ENCODE measurements at places on chromosomes 11 and 22.

DNA sequence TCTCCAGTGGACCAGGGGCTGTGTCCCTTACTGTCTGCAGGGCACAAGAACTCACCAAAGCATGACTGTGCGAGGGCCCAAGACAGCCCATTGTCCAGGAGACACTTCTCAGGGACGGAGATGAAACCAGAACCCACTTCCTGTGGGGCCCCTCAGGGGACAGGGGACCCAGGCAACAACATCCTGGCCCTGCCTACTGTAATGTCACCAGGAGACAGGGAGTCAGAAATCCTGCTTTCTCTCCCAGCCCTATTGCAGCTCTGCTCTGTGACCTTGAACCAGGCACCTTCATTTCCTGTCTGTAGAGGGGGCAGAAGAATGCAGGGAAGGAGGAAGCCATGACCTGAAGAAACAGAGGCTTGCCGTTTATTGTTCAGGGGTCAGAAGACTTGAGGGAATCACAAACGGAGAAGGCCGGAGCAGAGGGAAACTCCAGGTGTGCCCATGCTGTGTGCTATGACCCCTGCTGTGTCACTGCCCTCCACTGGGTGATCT, 98.0 kb downstream of the NAT10 start:
- DNase-seq: no peak

DNA sequence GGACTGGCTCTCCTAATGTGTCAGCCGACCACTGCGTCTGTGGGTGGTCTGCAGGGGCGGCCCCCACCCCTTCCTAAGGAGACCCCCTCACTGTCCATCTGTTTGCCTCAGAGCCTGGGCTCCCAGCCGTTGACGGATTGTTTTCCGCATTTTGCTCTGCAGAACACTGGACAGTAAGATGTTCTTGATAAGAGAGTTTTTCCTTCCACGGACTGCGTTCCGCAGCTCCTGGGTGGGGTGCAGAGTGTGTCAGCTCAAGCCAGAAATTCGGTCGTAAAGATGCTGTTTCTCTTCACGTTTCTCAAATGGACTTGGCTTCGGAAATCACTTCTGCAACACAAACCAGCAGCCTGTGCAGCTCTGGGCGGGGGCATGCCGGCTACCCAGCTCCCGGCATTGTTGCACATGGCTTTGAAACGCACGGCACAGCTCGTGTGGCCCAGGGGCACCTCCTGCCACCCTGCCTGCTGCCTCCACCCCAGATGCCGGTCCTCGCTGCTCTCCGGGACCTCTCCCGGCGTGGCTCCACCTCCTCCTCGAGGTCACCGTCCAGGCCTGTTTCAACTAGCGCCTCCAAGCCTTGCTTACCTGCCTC, 2.9 kb upstream of the MRGPRG start:
- DNase-seq: no peak

GRCh38 chr11:65492637-65493366, 6.0 kb upstream of the MALAT1 start:
- DNase-seq: no peak

- DNase-seq: no peak
Observed at GRCh38 chr11:121887569-121887968, 228.4 kb downstream of the BLID start.

- DNase-seq: no peak
Observed at GRCh38 chr11:97943493-97943892, 1077.3 kb upstream of the CNTN5 start.

DNA sequence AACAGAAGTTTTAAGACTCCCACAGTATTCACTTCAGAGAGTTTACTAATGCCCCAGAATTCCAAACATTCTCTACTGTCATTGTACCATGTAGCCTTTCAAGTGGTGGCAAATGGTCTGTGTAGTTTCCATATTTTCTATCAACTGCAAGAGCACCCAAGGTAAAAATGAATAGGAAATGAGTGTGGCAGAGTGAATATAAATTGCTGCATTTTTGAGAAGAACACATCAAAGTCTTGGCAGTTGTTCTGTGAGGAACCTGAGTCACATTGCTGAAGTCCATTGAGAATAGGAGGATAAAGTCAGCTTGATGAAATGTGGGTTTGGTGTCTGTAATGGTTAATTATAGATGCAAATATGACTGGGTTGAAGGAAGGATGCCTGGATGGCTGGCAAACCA, 193.6 kb downstream of the AASDHPPT start:
- no peak for DNase-seq

DNA sequence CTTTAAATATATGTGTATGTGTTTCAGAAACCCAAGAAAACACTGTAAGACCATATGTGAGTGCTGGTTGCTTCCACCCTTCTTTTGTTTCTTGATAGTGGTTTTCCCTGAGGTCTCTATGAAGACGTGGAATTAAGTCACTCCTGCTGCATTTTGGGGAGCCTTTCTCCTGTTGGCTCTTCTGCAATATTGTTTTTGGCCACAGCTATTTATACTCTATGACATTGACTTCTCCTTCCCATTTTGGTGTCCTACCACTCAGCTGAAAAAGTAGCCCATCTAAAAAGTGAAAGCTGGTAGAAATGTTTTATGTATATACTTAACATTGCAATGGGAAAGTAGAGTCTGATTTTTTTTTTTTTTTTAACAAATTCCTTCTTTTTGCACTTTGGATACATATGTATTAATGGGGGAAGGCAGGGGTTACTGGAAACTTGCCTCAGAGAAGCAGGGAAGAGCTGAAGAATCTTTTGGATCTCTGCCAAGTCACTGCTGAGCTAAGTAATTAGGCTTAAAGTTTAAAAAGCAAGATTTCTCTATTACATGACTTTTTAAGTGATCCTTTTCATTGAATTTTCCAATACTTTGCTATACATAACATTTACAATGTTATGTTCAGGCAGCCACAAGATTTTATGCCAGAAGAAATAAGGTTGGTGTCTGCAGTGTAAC, 1.8 kb downstream of the TTC17 start:
- DNase-seq: no peak

DNA sequence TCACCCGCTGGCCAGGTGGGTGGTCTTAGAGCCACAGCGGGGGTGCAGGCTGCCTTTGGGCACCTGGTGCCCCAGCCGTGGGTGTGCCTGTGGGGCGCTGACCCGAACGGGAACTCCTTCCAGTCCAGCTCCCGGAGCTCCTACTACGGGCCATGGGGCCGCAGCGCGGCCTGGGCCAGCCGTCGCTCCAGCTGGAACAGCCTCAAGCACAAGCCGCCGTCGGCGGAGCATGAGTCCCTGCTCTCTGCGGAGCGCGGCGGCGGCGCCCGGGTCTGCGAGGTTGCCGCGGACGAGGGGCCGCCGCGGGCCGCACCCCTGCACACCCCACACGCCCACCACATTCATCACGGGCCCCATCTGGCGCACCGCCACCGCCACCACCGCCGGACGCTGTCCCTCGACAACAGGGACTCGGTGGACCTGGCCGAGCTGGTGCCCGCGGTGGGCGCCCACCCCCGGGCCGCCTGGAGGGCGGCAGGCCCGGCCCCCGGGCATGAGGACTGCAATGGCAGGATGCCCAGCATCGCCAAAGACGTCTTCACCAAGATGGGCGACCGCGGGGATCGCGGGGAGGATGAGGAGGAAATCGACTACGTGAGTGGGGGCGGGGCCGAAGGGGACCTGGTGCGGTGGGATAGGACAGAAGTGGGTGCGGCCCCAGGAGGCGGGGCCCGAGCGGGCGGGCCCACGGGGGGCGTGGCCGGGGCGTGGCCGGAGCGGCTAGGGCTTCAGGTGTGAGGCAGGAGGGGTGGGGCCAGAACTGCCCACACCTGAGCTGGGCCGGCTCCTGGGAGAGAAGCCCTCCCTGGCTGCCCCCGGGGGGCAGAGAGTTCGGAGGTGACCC, 91.5 kb downstream of the CACNA1I start:
- no peak for DNase-seq

DNA sequence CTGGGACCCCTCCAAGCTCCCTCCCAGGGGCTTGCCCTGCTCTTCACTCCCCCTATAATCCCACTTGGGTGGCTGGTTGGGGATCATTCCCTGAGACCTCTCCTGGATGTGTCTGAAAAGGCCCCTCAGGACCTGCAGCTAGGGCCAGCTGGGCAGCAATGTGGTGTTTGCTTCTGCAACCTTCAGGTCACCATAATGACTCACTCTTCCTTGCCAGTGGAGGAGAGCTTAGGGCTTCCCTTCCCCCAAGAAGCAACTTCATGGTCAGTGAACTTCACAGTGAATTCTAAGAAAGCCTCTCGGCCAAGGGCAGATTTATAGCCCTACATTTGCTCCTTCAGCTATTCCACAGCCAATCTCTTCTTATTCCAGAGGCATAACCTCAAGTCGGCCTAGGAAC, 45.1 kb upstream of the TSPAN18 start:
- DNase-seq: no peak

DNA sequence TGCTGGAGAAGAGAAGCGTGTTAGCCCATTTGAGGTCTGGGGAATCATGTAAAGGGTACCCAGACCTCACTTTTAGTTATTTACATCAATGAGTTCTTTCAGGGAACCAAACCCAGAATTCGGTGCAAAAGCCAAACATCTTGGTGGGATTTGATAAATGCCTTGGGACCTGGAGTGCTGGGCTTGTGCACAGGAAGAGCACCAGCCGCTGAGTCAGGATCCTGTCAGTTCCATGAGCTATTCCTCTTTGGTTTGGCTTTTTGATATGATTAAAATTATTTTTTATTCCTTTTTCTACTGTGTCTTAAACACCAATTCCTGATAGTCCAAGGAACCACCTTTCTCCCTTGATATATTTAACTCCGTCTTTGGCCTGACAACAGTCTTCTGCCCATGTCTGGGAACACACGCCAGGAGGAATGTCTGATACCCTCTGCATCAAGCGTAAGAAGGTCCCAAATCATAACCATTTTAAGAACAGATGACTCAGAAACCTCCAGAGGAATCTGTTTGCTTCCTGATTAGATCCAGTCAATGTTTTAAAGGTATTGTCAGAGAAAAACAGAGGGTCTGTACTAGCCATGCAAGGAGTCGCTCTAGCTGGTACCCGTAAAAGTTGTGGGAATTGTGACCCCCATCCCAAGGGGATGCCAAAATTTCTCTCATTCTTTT, 65.2 kb downstream of the ALX4 start:
- no peak for DNase-seq

GRCh38 chr11:59135648-59136461, 6.8 kb upstream of the FAM111A start:
- DNase-seq: peak; percentile 47

DNA sequence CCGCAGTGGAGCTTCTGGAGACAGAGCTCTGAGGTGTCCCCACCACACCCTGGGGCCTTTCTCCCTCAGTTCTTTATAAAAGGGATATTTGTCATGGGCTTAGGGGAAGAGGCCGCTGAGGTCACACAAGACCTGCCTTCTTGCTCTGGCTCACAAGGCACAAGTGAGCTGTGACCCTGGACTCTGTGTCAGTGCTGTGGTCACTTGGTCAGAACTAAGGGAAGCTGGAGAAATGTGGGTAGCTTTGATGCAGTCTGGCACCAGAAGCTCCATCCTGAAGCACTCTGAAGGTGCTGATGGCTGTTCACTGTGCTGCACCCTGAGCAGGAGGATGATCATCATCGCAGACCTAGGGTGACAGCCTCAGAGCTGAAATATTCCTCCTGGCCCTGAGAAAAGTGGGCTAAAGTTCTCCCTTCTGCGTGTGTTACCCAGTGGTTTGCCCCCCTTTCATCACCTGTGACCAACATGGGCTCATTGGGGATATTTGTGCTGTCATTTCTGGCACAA, 28.1 kb upstream of the VPREB1 start:
- no peak for DNase-seq

DNA sequence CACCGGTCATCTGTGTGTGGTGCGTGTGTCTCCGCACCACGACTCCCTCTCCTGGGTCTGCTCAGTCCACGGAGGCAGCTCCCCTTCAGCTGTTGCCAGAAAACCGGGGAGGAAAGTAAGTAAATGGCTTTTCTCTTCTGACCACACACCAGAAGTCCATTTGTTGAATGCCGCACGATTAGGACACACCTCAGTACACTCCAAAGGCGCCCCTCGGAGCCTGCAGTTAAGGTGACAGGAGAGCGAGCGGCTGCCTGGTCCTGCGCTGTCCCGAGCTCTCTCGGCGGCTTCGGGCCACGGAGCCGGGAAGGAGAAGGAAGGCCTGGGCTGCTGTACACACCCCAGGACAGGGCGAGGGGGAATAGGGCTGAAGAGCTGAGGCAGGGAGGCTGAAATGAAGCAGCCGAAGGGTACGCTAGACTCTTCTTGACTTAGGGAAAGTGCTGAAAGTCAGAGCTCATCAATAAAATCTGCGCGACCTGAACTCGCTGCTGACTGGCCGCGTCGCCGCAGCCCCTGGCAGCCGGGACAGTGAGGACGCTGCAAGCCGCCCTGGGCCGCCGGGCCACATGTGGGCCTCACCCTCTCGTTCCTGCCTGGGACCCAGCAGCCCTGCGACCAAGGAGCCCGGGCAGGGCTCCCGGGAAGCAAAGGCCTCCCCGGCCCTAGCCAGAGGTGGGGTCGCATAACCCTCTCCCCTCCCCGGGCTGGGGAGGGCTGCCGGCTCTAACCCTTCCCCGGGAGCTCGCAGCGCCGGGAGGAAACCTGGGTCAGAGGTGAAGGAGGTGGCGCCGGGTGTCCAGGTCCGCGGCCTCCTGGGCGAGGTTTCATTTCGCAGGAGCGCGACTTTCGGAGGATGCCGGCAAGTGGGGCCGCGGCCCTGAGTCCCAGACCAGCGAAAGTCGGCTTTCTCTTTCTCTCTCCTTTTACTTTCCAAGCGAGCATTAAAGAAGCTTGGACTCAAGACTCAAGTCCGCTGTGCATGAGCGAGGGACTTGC, 1.6 kb upstream of the PAX6 start:
- DNase-seq: no peak

GRCh38 chr11:58912124-58912523, 27.2 kb upstream of the GLYATL1 start:
- no peak for DNase-seq

- peak; percentile 79 for DNase-seq
Observed at GRCh38 chr22:31248138-31248745, 36.1 kb downstream of the LIMK2 start.

GRCh38 chr22:42685941-42686653, 34.6 kb downstream of the A4GALT start:
- DNase-seq: no peak

DNA sequence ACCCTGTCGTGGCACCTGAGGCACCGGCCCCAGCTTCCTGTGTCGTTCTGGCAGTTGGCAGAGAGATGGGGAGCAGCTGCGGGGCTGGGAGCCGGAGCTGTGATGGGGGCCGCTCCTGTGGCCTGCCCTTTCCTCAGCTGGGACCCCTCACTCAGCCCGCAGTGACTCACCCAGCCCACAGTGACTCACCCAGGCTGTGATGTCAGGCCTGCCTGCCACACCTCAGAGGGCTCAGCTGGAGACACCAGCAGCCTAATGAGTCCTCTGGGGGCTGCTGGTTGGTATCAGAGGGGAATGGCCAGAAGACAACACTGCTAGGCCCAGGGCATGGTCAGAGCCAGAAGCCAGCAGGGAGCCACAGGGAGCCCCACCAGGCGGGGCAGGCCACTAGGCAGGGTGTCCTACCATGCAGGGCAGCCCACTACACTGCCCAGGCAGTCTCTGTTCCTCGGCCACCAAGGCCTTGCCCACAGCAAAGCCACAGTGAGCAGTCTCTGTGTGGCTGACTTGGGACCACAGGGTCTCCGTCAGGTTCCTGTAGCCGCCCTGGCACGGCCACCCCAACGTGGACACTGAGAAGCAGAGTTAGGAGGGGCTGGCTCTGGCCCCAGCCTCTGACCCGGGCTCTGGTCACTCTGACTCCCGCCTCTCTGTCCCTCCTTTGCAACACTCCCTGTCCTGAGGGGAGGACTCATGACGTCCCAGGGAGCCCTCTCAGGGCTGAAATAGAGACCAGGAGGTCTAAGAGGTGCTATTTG, 4.2 kb upstream of the FXYD2 start:
- DNase-seq: no peak

- DNase-seq: no peak
Observed at GRCh38 chr11:12074529-12075195, 35.7 kb upstream of the MICAL2 start.

All from brain pericyte (primary cell).